GM04503 (cell line): ENCODE measurements at places on chromosomes 11 and 22.

DNA sequence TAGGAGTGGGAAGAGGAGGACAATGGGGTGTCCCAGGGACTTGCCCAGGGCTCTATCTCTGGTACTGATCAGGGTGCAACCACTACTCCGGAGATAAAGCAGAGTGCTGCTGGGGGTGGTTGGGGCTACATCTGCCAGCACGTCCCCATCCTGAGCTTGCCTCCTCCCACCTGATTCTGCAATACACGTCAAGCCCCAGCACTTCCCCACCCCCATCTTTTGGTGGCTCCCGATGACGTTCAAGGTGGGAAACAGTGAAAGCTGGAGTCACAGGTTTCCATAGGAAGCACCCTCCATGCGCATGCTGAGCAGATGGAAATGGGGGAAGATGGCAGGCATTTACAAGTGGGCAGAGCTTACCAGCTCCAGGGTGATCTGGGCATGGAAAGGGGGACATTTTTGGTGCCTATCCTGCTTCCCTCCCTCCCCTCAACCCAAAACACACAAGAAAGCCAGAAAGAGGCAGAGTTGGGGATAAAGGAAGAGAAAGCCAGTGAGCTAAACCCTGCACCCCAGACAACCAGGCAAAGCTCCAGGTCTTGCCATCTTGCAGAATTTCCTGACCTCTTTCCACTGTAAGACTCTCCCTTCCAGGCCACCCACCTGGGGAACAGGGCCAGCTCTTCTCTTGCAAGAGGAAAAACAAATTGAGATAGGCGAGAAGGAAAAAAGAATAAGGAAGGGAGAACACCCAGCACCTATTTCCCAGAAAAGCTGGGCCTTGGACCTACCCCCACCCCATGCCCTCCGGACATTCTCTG is 15.8 kb downstream of the SYT7 start:
- no peak for DNase-seq

GRCh38 chr11:27795955-27796861 is 96.0 kb upstream of the BDNF start:
- no peak for DNase-seq

GRCh38 chr22:44112191-44112590 is 68.5 kb upstream of the PARVG start:
- DNase-seq, result no peak

DNA sequence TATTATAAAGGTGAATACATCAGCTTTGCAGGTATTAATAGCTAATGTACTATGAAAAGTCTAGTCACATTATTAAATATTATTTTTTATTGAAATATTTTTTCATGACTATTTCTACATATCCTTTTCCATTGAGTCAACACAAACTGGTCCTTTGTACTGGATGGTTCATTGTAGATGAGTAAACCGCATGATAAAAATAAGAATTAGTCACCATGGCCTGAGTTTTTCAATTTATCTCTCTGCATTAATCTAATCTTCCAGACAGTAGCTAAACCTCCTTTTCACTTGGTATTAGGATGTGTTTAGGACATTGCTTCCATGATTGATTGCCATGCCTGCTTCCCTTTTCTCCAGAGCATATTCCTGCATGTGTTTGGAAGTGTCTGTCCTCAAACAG is 439.4 kb upstream of the ARHGAP42 start:
- no peak for DNase-seq

- no peak for DNase-seq
These were observed 42.5 kb downstream of the TBX1 start for GRCh38 chr22:19802894-19803735.

DNA sequence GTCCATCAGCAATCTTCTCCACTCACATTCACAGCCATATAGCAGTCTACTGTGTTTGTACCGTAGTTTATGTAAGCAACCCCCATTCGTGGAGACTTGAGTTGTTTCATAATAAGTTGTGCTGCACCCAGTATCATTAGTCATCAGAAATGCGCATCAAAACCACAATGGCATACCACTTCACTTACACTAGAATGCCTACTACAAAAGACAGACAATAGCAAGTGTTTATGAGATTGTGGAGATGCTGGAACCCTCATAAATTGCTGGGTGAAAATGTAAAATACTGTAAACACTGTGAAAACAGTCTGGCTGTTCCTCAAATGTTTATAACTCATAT is 133.3 kb downstream of the ATXN10 start:
- DNase-seq, result peak; percentile 97

- no peak for DNase-seq
These were observed 29.9 kb downstream of the FGF4 start for GRCh38 chr11:69745201-69745600.

GRCh38 chr11:74373382-74373781 is 24.9 kb downstream of the PGM2L1 start:
- no peak for DNase-seq

- no peak for DNase-seq
These were observed 133.2 kb upstream of the RCN1 start for GRCh38 chr11:31957674-31958073.

DNA sequence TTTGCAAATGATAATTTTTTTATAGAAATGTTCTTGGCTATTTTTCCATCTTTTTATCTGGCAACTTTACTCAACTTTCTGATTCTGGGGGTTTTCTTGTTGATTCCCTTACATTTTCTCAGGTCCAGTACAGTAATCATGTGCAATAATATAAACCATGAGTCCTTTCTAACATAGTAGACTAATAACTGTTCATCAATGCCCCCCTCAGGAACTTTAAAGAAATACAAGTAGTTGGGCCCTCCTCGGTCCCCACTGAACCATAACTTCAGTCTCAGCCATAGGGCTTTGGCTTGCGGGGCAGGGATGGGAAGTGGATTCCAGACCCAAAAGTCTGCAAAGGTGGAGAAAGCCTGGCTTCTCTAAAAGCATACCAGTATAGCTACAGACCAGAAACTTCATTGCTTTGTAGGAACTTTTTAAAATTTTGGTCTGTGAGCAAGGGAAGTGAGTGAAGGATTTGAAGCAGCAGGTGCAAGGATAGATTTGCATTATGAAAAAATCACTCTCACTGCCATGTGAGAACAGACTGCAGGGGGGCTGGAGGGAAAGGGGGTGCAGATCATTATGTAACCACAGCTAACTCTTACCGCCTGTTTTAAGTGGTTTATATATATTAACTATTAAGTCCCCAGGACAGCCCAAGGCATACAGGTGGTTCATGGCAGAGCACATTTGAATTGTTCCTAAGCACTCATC is 10.4 kb upstream of the TUB start:
- DNase-seq, result no peak

DNA sequence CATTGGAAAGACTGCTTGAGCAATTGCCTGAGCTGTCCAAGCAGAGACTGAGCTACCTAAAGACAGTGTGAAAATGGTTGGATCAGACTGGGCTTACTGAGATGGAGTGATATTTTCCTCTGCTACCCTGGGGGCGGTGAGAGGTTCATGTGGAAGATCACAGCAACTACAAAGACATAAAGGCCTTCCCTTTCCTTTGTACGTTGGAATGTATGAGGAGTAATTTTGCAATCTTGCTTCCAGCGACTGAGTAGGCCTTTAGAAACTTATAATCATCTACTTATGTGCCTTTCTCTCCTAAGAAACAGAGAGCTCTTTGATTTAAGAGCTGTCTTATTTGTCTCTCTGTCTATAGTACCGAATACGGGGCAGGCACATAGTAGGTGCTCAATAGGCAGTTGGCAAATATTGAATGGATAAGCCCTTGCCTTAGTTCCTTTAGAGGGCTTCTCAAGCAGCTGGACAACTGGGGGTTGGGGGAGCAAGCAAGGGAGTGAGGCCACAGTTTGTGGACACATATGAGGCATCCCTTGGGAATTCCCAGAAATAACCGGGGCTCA is 2.4 kb upstream of the HEPACAM start:
- no peak for DNase-seq

DNA sequence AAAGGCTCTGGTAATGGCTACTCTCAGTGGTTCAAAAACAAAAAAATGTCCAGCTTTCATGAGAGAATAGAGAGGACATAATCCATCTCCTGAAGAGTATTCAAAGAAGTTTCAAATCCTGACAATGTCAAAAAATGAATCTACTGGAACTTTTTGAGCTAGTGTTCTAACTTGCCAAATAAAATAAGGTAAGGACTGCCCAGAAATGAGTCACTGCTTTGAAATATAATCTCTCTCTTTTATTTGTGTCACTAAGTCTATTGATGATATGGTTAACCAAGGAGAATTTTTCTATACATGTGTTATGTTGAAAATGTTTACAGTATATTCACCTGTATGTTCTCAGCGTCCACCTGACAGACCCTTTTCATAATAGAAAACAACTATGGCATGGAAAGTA is 3.4 kb downstream of the GUCY1A2 start:
- no peak for DNase-seq

DNA sequence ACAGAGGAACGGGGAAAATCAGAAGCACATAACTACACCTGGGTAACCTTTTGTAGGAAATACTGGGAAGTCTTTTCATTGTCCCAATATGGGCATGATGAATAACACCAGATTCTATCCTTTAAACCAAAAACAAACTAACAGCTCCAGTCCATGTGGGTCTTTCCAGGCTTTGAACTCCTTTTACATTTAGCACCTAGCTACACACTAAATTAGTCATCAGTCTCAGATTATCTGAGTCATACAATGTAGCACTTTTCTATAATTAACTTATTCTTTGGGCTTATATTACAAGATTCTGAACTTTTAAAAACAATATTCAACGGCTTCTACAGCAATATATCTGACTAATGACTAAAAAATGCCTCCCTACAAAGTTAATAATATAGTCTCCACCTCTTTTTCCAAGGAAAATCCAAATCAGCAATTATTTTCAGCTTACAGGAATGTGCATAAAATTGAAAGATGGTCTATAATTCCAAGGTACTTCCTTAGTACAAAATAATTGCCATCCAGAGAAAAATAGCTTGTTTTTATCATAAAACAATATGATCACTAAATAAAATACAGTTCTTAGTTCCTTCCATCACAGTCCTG is 26.3 kb downstream of the STK33 start:
- DNase-seq, result no peak

GRCh38 chr22:37896181-37896592 is 9.9 kb upstream of the MICALL1 start:
- no peak for DNase-seq

DNA sequence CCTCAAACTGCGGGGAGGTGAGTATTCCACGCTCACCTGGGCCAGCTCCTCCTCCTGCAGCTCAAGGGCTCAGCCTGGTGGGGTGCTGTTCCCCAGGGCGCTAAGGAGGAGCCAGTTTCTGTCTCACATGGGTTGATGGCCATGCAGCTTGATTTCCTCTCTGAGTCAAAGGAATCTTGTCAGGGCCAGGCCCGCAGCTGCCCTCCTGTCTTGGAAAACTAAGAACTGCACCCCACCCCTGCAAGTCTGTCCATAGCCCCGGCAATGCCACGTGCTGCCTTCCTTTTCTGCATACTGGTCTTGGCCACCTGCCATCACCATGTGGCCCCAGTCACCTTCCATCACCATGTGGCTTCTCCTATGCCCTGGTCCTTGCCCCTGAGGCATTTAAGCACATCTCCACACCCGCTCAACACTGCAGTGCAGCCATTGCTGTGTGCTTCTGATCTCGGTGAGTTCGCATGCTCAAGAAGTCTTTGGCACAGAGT is 35.2 kb upstream of the CLDN5 start:
- DNase-seq, result no peak
